Stimulated activated CD4-positive, alpha-beta T cell treated with anti-CD3 and anti-CD28 coated beads, Interleukin-2, amount 100 ng/mL, for 24 hours (primary cell): ENCODE measurements at places on chromosomes 12 and 14.

DNA sequence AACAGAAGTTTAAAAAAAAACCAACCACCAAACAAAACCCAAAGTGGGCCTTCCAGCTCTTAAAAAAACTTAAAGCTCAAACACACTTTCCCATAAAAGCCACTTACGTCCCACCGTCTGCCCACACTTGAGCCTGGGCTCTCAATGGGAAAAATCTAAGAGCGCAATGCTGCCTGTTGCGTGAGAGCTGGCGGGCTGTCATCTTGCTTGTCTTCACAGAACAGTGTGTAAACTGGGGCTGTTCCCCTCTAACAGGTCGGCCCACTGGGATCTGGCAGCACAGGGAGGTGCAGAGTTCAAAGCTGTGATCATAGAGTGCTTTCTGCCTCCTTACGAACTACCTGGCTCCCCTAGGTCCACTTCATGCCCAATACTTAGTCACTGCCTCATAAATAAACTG is 80.0 kb downstream of the DICER1 start:
- no peak for DNase-seq

DNA sequence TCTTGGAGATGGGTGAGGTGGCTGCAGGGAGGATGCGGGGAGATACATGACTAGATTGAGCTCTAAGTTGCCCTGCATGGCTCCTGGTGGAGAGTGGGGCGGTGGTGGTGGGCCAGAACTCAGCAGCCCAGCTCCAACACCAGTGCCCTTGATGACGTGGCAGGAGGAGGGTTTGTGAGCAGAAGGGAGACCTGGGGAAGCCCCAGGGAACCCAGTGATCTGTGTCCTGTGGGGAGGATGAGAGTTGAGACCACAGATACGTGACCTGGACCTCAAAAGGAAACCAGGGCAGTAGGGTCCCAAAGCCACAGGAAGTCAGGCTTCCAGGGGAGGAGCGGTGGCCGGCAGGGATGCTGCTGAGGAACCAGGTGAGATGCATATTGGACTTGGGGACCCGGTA is 989.1 kb upstream of the TMEM132C start:
- DNase-seq = no peak

DNA sequence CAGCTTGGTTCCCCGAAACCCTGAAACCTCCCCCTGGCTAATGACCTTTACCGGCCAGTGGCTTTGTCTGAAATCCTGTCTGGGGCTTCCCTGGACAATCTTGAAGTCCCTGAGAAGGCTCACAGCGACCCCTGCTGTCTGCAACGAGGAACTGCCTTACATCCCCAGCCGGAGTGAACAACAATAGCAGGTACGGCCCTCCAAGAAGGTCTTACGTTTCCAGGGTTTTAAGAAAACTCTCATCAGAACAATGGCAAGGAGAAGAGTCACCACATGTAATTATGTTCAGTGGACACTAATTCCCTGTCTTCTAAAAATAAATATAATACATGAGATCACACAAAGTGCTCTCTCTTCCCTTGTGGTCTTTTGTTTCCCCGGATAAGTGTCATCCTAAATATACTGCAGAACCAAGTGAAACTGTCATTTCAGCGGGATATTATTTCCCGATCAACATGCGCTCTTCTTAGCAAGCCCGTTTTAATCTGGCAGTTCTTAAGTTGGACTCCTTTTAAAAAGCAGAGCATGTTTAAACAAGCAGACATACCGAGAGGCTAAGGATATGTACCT is 53.3 kb downstream of the RBM19 start:
- DNase-seq = peak; percentile 65

DNA sequence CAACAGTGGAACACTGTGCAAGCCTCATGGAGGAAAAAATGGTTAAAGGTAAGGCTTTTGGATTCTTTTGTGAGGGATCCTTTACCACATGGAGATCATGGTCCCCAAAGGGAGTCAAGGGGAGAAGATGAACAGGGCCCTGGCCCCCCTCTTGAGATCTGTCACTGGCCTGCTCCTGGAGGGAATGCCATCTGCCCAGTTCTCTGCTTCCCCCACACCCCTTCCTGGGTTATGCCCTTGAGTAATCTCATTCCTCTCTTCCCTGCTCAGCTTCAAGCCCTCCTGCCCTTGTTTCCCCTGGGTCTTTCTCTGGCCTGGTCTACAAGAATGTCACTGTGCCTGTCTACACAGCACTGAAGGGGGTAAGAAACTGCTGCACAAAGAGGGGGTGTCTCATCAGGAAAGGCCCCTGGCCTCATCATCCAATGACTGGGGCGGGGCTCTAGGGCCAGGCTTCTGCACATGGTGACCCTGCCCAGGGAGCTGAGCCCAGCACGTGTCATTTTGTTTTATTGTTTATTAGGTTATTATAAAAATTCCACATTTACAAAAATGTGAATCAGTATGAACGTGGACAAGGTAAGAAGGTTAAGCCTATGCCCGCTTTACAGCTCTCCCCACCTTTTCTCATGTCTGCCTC is 30.3 kb downstream of the PIGH start:
- no peak for DNase-seq

- no peak for DNase-seq
These were observed 8.8 kb downstream of the AICDA start for GRCh38 chr12:8603856-8604255.

DNA sequence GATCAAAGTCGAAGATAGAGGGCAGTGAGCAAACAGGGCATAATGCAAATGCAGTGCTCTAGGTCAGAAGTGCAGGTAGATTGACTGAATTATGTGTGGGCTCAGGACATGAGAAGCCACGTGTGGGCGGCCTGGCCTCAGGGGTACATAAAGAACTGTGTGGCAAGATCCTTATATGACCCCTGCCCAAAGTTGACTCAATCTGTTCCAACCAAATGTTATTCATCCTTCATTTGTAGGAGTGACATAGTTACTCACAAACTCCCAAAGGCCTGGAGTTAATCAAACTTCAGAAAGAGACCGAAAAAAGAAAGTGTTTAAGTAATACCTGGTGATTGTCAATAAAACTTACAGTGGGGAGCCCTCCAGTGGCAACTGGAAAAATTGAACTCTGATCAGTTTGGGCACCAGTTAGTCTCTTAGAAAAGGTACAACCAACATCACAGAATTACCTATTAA is 150.4 kb upstream of the FAR2 start:
- no peak for DNase-seq

DNA sequence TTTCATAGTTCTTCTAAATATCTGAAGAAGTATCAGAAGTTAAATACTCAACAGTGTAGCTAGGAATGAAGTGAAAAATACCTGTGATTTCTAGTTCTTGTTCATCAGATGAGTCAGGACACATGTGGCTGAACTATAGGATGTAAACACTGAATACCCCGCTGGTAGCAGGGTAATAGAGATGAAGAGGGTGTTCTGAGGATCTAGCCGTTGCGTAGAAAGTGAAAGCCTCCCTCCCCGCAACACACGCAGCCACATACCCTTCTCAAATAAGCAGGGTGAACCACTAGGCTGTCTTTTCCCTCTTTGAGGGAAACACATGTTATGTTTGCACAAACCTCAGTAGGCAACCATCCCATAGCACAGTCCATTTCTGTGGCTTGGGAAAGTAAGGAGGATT is 16.4 kb upstream of the RNASE12 start:
- no peak for DNase-seq

DNA sequence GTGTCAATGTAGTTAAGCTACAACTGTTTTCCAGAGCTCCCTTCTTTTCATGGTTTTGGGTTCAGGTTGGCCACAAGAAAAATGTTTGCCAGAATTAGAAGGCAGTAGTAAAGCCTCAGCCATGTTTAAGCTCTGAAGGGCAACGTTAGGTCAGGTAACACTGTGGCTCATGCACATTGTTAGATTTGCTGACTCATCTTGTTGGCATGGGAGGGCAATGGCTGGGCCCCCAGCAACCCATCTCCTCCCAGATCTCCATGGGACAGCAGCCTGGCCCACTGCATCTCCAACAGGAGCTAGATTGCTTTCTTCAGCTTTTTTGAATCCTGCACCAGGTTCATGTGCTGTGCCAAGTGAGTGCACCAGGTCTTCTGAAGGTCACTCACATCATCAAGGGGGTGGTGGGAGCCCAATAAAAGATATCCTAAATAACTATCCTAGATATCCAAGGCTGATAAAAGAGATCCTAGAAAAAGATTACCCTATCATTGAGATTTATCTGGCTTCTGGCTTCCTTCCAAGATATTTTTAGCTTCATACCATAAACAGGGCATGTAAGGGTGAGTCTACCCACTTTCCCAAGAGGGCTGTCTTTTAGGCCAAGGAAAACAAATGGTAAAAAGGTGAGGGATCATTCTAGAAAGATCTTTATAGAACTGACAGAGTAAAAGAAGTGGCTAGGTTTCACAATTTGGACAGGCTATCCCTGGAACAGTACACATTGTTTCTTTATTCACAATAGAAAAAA is 28.9 kb downstream of the PTGER2 start:
- no peak for DNase-seq

DNA sequence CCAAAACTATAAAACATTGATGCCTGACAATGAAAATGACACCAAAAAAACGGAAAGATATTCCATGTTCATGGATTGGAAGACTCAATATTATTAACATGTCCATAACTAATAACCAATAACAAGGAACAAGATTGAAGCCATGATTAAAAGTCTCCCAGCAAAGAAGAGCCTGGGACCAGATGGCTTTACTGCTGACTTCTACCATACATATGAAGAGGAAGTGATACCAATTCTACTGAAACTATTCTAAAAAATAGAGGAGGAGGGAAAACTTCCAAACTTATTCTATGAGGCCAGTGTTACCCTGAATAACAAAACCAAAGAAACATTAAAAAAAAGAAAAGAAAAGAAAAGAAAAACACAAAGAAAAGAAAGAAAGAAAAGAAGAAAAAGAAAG is 54.6 kb upstream of the ATF7IP start:
- no peak for DNase-seq
